ENCODE measurements at places on chromosomes 2 and 18.

DNA sequence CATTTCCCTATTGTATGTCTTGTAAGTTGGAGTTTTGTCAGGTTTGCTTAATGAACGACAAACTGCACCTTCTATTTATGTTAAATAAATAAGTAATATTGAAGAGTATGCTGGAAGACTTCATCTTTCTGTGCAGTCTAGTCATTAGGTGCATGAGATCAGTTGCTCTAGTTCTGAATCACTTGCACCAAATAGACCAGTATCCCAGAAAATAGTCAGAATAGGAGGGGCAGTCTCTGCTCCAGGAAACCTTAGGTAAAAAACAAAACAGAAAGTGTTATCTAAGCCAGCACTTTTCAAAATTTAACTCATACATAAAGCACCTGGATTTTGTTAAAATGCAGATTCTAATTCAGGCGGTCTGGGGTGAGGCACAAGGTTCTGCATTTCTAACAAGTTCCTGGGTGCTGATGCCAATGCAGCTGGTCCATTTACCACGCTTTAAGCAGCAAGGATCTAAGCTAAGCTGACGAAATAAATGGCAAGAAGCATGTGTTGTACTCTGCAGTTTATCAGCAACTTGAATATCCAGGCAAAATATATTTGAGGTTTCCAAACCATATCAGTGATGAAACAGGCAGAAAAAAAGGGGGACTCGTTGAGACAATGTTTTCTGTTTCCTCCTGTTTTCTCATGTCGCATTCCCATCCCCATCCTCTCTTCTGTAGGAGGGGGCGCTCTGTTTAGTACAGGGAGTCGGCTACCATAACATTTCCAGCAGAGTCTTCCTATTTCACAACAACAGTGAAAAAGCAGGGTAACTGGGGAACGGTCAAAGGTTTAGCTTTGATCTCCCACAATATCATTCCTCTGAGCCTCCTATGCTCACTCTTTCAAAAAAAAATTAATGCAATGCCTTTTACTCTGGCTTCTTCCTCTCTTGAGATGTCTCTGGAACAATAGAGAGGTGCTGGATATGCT is 106.4 kb downstream of the MBD2 start:
- no peak for DNase-seq

GRCh38 chr2:119862127-119862889 is 102.6 kb downstream of the PTPN4 start:
- DNase-seq, result no peak

DNA sequence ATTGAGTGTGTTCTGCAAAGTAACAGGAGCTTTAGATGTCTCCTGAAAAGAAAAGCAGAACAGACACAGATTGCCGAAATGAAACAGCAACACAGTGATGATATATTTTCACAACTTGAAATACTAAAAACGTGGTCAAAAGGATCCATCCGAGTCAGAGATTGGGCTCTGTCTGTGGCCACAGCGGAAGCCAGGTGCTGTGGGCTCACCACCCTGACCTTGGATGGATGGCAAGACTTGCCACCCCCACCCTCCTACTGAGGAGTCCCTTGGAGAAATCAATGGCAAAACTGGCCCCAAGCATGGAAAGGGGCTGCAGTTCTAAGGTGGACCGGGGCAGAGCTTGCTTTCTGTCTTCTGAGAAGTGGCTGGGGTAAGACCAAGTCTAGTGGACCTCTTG is 31.4 kb upstream of the ACKR3 start:
- DNase-seq, result no peak

- no peak for DNase-seq
These were observed 293.8 kb upstream of the SLC14A2 start for GRCh38 chr18:45321520-45321919.

DNA sequence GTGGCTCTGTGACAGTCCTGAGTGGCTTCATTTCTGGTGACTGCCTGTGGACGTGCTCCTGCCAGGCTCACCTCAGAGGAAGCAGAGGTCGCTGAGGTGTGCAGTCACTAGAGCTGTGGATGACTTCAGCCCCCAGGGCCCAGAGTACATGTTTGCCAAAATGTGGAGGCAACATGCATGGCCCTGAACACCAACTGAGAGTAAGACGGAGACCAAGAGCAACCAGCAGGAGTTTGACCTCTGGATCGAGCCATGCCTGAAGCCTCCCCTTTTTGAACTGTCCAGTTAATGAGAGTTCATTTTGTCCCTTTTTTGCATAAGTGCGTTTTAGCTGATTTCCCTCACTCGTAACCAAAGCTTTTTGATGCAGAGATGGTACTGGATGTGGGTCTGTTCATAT is 184.9 kb downstream of the RTP5 start:
- DNase-seq, result no peak

GRCh38 chr2:9830685-9831410 is 12.4 kb upstream of the TAF1B start:
- no peak for DNase-seq

DNA sequence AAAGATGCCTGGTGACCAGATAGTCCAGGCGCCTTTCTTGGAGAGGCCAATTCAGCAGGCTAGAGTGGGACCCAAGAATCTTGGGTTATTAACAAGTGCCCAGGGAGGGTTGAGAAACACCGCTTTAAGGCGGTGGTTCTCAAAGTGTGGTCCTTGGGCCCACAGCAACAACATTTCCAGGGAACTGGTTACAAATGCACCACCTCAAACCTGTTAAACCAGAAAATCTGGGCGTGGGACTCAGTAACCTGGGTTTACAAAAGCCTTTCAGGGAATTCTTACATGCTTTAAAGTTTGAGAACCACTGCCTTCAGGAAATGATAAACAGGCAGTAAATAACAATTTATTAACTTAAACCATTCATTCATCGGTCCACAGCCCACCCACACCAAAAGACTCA is 92.5 kb downstream of the SP3 start:
- no peak for DNase-seq

GRCh38 chr2:67936969-67937368 is 125.8 kb downstream of the C1D start:
- no peak for DNase-seq

DNA sequence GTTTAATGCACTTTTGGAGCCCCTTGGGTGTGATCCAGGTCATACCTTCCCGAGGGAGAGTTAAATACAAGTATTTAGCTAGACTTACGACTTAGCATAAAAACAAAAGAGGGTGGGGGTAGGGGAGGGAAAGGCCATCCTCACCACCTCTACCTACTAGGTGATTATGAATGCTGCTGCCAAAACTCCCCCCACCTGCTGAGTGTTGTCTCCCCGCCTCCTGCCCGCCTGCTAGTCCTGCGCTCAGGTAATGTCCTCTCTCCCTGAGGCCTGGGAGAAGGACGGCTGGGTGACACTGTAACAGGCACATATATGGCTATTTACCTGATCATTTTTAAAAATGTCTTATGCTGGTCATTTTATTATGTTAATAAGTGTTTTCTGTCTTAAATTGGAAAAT is 3.0 kb upstream of the NCKAP5 start:
- DNase-seq, result no peak

DNA sequence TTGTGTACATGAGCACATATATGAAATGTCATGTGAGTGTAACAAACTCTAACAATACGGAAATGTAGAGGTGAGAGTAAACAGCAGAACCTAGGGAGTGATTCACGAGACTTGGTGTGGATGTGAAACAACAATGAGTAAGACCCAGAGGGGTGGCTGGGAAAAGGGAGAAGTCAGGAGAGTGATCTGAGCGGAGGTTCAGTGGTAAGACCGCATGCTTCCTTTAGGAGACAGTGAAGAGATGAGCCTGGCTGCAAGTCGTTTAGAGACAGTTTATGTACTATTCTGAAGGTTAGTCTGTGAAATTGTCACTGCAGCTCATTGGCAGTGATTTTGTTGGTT is 150.6 kb downstream of the PRPF40A start:
- DNase-seq, result no peak

DNA sequence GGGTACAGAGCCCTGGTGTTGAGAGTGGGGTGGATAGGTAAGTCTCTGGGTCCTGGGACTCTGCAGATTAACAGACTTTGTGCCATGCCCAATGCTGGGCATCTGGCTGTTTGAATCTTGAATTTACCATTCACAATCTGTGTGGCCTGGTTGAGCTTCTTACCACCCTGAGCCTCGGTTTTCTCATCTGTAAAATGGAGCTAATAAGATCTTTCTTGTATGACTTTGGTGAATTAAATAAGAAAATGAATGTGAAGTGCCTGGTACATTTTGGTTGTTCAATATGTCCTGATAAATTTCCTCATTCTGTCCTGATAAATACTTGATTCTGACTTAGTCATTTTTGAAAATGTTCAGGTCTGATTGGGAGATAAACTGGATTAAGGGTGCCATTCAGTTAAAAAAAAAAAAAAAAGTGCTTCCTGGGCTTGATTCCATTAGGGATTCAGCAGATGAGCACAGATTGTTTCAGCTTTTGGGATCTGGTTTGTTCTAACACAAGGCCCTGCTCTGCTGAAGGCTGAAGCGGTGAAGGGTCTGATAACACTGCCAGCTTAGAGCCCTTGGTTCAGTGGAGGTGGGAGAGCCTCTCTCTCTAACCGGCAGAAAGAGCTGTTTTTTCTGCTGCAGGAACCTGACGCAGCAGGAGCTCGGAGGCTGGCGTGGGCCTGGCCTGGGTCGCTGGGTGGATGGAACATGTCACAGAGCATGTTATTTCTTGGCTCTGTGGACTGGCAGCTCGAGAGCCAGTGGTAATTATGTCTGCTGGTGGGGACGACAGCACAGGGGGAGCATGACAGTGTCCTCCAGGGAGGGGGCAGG is 84.5 kb upstream of the MCFD2 start:
- no peak for DNase-seq

DNA sequence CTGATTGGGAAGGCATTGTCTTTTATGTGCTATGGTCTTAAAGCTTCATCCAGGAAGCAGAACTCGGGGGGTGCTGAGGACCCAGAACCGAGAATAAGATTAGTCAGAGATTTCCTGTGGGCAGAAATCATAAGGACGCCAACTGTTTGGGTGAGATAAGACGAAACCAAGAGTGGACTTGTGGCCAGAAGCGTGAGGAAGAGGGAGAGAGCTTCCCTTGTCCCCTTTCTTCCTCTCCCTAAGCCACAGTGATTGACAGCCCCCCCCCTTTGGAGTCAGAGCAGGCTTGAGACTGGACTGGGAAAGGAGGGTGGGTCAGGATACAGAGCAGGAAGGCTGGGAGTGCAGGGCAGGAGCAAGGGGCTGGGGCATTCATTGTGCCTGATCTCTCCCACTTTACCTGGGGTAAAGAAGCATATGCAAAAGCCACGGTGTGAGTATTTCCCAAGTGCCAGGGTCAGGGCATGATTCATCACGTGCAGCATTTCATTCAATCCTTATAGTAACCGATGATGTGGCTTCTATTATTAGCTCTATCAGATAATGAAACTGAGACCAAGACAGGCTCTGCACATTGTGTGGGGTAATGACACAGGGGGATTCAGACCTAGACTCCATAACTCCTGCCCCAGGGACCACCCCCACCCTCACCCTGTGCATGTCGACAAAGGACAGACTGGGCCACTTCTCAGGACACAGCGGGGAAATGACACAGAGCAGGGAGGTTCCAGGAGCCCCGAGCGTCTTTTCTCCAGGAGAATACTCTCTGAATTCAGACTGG is 3.0 kb upstream of the IL1RN start:
- no peak for DNase-seq

- peak; percentile 7 for DNase-seq
These were observed 50.8 kb downstream of the WIPF1 start for GRCh38 chr2:174546519-174547506.

- no peak for DNase-seq
These were observed 17.0 kb downstream of the ITSN2 start for GRCh38 chr2:24343225-24343882.

DNA sequence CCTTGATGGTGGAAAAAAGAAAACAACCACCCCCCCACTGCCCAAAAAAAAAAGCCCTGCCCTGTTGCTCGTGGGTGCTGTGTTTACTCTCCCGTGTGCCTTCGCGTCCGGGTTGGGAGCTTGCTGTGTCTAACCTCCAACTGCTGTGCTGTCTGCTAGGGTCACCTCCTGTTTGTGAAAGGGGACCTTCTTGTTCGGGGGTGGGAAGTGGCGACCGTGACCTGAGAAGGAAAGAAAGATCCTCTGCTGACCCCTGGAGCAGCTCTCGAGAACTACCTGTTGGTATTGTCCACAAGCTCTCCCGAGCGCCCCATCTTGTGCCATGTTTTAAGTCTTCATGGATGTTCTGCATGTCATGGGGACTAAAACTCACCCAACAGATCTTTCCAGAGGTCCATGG is 28.0 kb downstream of the MAL start:
- DNase-seq, result no peak

GRCh38 chr2:225493420-225494099 is 94.0 kb downstream of the NYAP2 start:
- no peak for DNase-seq

GRCh38 chr2:108449410-108450130 is 564 bp downstream of the GCC2 start:
- no peak for DNase-seq

GRCh38 chr18:79923896-79924585 is 27.4 kb downstream of the SLC66A2 start:
- no peak for DNase-seq

DNA sequence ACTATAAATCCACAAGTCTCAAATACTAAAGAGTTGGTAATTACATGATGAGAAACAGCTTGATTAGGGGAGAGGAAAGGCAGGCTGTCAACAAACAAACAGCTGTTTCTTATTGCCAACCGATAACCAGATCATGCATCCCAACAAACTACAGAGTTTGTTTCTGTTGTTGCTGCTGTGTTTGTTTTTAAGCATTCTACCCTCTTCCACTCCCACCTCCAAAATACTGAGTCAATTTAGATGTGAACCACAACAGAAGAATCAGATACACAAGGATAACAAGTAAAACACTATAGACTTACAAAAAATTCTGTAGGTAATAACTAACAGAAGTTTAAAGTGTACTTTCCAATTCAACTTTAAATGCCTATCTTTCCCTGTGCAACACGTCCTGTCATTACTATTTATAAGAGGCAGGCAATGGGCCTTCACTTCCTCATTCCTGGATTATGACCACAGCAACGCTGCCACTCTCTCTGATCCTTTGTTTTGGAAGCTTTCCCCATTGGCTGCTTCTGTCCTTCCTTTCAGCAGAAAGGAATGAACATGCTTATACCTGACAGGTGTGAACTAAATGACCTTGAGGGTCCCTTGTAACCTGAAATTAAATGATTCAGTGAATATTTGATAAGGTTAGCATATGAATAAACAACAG is 152.0 kb downstream of the SRBD1 start:
- no peak for DNase-seq

DNA sequence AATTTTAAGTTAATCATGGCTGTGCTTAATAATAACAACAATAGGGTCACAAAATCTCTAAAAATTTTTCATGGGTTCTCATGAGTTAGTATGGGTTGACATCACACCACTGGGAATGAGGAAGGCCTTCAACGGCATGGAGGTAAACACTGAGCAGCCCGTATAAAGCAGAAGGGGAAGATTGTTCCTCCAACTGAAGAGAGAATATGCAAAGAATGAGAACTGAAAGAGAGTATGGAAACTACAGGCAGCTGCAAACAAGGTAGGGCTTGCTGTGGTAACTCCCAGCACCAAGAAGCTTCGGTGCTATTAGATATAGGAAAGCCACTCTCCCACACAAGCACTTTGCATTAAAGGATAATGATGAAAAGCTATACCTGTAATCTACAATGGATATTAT is 1242.3 kb upstream of the CELF4 start:
- no peak for DNase-seq

Measured in AG09309 (cell line).